ENCODE measurements at places on chromosomes 1 and 21.

DNA sequence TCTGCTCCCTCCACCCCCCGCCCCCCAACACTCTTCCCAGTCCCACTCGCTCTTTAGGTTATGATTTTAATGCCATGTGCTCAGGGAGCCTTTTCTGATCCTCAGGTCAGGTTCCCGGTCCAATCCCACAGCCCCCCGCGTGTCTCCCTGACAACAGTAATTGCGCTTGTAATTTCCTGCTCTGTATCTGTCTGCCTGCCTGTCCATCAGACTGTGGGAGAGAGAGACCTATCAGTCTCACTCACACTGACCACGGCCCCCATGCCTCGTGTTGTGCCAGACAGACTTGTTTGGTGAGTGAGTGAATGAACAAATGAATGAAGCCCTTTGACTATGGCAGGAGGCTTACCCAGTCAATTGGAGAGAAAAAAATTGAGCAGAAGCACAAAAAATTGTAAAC lies 50.8 kb upstream of the ECE1 start:
- DNase-seq = no peak

GRCh38 chr21:34693192-34693810 lies 24.5 kb downstream of the CLIC6 start:
- DNase-seq = peak; percentile 46

DNA sequence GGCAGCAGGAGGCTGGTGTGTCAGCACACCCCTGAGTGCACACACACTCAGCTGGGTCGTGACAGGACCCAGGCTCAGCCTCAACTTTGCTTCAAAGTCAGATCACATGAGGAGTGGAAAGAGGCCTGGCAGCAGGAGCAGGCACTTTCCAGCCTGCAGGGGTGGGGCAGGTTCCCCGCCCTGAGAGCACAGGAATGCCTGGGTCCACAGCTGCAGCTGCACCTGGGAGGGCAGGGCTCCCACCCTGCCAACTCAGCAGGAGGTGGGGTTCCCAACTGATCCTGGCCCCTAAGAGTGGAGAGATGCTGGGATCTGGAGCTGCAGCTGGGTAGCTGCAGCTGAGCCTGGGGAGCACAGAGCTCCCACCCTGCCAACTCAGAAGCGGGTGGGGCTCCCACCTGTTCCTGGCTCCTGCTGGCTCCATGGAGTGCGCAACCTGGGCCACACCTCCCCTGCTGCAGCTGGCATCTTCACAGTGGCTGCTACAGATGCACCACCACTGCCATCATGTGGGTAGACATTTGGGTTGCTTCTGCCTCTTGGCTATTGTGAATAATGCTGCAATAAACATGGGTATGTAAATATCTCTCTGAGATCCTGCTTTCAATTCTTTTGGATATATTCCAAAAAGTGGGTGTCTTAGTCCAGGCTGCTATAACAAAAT lies 415.4 kb downstream of the TTLL7 start:
- DNase-seq = peak; percentile 8

GRCh38 chr1:174800216-174800851 lies 199.4 kb upstream of the CACYBP start:
- peak; percentile 14 for DNase-seq

- DNase-seq = no peak
These were observed 4.4 kb downstream of the NBPF1 start for GRCh38 chr1:16608838-16609560.

GRCh38 chr1:222521299-222522104 lies 26.4 kb downstream of the HHIPL2 start:
- no peak for DNase-seq

DNA sequence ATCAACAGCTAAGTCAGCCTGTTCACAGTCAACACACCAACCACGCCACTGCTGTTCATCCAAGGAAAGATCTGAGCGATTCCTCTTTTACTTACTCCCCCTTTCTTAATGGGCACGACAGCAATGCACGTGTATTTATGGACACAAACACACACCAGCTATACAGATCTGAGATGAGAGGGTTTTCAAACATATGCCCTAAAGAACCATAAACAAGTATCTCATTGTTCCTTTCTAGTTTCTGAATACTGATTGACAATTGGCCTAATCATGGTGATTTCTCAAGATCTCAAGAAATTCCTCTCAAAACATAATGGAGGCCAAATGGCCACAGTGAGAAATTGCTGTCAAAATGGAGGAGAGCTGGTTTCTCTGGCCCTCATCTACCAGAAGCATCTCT lies 18.0 kb downstream of the TOR3A start:
- no peak for DNase-seq

DNA sequence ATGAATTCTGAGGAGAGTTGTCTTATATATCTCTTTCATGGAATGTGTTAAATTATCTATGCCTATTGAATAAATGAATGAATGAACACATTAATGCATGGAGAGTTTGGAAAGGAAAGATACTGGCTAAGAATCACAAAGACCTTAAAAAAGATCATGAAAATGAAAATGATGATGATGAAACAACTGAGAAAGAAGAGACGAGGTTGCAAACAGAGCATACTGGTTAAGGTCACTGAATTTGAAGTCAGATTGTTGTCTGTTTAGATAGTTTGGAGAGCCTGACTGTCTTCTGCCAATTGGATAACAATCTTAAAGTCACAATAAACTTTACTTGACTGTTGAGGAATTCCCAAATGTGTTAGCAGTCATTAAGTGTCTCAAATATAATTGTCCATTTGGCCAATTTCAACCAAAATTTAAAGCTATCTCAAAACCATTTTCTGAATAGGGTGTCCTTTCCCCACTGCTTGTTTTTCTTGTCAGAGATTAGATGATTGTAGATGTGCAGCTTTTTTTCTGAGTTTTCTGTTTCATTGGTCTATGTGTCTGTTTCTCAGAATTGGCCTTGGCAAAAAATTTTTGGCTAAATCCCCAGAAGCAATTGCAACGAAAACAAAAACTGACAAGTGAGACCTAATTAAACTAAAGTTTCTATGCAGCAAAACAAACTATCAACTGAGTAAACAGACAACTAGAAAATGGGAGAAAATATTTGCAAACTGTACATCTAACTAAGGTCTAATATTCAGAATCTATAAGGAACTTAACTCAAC lies 132.2 kb downstream of the PTGER3 start:
- no peak for DNase-seq

DNA sequence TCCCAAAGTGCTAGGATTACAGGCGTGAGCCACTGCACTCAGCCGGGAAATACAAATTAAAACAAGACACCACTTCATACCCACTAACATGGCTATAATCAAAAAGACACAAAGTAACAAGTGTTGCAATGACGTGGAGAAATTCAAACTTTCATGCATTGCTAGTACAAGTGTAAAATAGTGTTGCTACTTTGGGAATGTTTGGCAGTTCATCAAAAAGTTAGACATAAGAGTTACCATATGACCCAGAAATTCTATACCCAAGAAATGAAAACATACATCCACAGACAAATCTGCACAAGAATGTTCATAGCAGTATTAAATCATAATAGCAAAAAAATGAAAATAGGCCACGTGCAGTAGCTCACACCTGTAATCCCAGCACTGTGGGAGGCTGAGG lies 16.4 kb downstream of the FOXJ3 start:
- no peak for DNase-seq

DNA sequence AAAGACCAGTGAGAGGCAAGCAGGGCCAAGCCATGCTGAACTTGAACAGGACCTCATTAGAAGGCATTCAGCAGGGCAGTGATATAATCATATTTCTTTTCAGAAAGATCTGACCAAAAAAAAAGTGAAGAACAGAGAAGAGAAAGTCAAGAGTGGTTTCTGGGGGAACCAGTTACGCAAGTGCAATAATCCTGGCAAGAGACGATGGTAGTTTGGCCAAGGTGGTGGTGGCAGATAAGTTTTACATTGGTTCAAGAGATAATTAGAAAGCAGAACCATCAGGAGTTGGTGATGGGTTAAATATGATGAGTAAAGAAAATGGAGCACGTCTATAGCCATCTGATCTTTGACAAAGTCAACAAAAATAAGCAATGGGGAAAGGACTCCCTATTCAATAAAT lies 54.3 kb downstream of the ZSWIM5 start:
- no peak for DNase-seq

- no peak for DNase-seq
These were observed 2.7 kb upstream of the NEGR1 start for GRCh38 chr1:72285074-72285425.

DNA sequence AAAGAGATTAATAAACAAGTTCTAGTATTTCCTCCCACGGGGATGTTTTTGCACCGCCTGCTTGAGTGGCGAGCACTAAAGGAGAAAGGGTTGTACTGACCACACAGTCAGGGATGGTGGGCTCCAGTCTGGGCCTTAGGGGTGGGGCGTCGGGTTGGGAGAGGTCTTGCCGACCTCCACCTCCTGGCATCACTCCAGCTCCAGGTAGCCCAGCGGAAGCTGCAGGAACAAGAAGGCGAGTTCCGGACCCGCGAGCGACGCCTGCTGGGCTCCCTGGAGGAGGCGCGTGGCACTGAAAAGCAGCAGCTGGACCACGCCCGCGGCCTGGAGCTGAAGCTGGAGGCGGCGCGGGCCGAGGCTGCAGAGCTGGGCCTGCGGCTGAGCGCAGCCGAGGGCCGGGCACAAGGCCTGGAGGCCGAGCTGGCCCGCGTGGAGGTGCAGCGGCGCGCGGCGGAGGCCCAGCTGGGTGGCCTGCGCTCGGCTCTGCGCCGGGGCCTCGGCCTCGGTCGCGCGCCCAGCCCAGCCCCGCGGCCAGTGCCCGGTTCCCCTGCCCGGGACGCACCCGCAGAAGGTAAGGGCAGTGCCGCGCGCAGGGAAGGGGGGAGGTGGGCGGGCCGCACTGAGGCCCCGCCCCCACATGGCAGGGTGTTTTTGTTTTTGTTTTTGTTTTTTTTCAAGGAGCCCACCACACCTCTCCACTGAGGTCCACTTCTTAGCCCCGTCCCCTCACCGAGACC lies 19.7 kb downstream of the MFAP2 start:
- peak; percentile 77 for DNase-seq

DNA sequence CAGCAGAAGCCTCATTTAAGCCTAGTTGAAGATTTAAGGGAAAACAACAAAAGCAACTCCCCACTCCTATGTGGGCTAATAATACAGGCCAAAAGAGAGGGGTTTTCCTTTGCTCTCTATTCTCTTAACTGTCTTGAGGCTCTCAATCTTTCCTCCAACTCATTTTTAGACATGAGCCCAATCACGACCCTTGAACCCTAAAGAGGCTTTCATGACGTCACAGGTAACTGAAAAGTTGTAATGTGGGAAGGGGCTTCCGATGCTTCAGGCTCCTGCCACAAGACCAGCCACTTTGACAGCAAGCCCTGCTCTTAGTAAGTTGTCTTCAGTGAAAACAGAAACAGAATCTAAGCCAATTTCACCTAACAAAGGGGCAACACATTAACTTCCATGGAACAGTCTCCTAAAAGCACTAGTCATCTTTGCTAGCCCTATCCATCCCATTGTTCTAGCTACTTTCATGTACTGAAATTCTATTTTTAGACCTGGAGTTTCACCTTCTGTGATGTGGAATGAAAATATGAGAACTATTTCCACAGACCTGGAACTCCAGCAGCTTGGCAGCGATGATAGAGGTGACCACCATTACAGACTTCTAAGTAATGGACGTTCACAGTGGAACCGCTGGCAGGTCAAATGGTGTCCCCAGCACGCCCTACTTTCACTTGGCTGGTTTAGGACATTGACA lies 36.3 kb downstream of the GPR161 start:
- no peak for DNase-seq

GRCh38 chr1:5951846-5952410 lies 40.3 kb downstream of the NPHP4 start:
- DNase-seq = no peak
